Ovary (tissue), 10 donors: ENCODE measurements at places on chromosomes 7 and 10. TPM values are rescaled to one million over a fixed set of nuclear protein-coding genes. Genes with fewer than 3 reads are reported as not detected.

GRCh38 chr10:109773288-109774120 is 149.8 kb downstream of the XPNPEP1 start:
- no peak for DNase-seq
- no peaks in the 10 kb centered on the region for H3K36me3 ChIP-seq
- H3K27ac ChIP-seq = no peak overlapping the region
- H3K4me1 ChIP-seq = peaks cover 3% of the 10 kb centered on the region

- no peaks in the 10 kb centered on the region for H3K27me3 ChIP-seq
- DNase-seq = peak; percentile 30
- no peaks in the 10 kb centered on the region for H3K4me1 ChIP-seq
- H3K4me3 ChIP-seq = peak overlapping the region; percentile 22
- H3K27ac ChIP-seq = no peak overlapping the region
- no peaks in the 10 kb centered on the region for H3K36me3 ChIP-seq
Measured at GRCh38 chr7:42843205-42843800, 68.6 kb downstream of the C7orf25 start.

The ZNF273 gene
- total RNA-seq = 13.0 TPM

DNA sequence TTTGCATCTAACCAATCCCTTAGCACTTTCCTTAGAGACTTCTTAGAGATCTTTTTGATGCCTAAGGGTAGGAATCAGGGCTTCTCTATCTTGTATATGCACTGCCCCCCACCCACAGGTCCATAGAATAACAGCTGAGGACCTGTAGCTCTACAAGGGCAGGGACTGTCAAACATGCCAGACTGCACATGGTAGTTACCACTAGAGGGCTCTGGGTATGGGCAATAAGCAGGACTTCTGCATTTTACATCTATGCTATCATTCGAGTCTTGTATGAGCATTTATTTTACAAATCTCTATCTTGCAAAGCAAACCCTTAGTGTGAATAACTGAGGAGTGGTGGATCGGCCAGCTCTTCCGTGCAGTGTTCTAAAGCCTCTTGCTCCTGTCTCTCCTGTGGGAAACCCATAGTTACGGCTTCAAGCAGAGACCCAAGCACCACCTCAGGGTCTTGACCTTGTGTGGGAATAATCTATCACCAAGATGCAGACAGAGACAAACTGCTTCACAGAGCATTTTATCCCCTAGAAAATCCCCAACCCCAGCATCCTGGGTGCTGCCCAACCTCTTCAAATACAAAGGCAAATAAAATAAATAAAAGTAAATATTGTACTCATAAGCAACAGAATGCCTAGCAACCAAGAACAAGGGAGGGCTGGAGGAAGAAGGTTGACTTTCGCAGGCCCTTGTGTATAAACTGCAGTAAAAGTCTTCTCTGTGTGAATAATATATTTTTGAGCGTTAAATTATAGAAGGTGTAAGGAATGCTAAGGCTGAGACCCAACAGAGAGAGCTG is 219.3 kb downstream of the WDR11 start:
- H3K27me3 ChIP-seq = no peaks in the 10 kb centered on the region
- H3K36me3 ChIP-seq = no peaks in the 10 kb centered on the region
- no peak overlapping the region for H3K4me3 ChIP-seq
- H3K4me1 ChIP-seq = no peaks in the 10 kb centered on the region

GRCh38 chr10:98028168-98028770 is 2.2 kb downstream of the CRTAC1 start:
- no peak overlapping the region for H3K4me3 ChIP-seq
- peaks cover 9% of the 10 kb centered on the region for H3K4me1 ChIP-seq
- H3K27me3 ChIP-seq = no peaks in the 10 kb centered on the region
- H3K27ac ChIP-seq = no peak overlapping the region
- no peak for DNase-seq
- H3K36me3 ChIP-seq = no peaks in the 10 kb centered on the region

DNA sequence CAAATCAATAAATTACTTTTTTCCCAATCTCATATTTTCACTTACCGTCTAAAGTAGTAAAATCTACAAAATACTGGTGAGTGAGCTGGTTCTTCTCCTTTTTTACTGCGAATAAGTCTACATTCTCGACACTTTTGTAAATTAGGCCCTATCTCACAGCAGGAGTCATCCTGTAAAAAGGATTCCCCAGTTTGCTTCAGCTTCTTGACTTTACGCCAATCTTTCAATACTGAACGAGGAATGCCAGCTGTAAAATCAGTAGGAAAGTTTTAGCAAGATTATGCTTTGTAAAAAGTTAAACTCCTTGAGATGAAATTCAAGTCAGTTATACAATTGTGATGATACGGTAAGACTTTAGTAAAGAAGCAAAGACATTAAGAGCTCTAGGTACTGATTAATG is 67.3 kb downstream of the NRBF2 start:
- no peaks in the 10 kb centered on the region for H3K27me3 ChIP-seq
- DNase-seq = no peak
- H3K27ac ChIP-seq = no peak overlapping the region
- peaks cover 7% of the 10 kb centered on the region for H3K4me1 ChIP-seq

The HEPACAM2 gene
- not detected for total RNA-seq

DNA sequence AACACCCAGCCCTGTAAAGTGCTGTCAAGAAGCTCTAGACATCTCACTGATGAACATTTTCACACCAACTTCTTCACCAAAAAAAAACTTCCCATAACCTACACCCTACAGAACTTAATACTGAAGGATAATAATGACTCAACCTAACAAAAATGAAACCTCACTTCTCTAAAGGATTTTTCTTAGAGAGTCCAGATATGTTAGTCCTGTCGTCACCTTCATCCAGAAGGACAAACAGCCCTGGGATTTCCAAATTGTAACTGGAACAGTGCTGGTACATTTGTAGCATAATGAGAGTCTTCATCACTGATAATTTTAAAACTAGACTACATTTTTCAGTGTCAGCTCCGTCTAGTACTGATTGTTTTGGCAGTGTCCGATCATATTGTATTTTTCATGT is 528.6 kb upstream of the CELF2 start:
- no peaks in the 10 kb centered on the region for H3K36me3 ChIP-seq
- H3K4me3 ChIP-seq = no peak overlapping the region
- DNase-seq = no peak
- H3K4me1 ChIP-seq = peaks cover 3% of the 10 kb centered on the region

DNA sequence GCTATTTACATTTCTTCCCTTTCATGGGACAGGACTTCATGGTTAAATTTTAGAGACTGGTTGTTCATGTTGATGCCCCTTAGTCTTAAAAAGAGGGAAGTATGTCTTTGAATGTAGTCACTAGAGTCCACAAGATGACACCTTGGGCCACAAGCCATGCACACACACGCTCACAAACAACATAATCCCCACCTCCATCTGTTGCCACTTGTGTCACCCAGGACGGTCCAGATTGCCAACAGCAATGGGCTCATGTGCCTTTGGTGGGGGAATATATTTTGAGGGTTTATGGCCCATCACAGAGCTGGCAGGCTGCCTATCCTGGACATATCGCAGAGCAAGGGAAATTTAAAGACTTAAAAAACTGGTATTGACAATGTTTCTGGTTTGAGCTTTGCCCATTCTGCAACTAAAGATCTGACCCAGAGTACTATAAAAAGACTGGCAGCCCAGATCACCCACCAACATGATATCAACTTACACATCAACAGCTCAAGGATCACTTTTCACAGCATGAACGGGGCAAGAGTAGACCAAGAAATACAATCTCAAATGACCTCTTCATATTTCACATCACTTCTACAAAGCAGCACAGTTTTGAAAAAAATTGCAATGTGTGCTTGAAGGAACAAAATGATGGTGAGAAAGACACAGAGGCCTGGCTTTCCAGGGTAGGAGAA is 50.5 kb downstream of the STRA8 start:
- no peaks in the 10 kb centered on the region for H3K27me3 ChIP-seq
- no peak for DNase-seq
- H3K4me1 ChIP-seq = no peaks in the 10 kb centered on the region
- H3K27ac ChIP-seq = no peak overlapping the region
- H3K36me3 ChIP-seq = no peaks in the 10 kb centered on the region

The FFAR4 gene
- 3.7 TPM for total RNA-seq

The MGMT gene
- 14.7 TPM for total RNA-seq

The SRGN gene
- total RNA-seq = 31.3 TPM

The OR6V1 gene
- not detected for total RNA-seq

The KIAA1549 gene
- total RNA-seq = 3.3 TPM
